T-helper 9 cell (primary cell): ENCODE measurements at places on chromosomes 16 and 17.

DNA sequence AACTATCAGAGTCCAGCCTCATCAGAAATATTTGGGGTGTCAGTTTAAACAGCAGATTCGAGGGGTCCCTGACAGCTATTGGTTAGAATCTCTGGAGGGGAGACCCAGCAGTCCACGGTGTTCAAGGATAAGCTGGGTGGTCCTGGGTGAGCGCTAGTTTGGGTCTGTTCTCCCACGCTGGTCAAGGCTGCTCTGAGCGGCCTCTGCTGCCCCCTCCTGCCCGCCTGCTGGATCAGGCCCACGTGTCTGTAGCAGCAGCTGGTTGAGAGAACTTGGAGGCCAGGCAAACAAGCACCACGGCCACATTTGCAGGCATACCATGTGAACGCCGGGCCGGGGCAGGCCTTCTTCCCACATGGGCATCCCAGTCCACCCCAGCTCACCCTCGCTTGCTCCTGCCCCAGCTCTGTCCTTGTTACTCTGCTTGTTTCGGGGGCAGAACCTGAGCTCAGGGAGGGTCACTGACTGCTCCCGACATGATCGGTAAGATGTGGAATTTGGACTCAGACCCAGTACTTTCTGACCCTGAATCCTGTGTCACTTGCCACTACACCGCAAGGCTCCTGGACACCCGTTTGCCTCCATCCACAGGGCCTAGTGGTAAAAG is 7.4 kb downstream of the FOXF1 start:
- DNase-seq: no peak

DNA sequence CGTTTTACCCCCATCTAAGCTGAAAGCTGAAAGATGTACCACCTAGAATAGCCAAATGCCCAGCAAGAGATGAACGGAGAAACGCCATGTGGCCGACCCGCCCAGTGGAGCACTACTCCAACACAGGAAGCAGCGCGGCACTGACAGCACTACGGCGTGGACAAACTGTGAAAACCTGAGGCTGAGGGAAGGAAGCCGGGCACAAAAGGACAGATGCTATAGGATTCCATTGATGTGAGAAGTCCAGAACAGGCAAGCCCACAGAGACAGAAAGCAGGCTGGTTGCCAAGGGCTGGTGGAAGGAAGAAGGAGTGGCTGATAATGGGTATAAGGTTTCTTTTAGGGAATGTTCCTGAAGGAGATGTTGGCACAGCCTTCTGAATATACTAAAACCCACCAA is 29.4 kb upstream of the SLC38A8 start:
- DNase-seq: no peak

GRCh38 chr16:50616883-50617645 is 64.0 kb downstream of the SNX20 start:
- DNase-seq: no peak

- DNase-seq: no peak
These were observed 473 bp downstream of the FTO start for GRCh38 chr16:53704445-53704813.

DNA sequence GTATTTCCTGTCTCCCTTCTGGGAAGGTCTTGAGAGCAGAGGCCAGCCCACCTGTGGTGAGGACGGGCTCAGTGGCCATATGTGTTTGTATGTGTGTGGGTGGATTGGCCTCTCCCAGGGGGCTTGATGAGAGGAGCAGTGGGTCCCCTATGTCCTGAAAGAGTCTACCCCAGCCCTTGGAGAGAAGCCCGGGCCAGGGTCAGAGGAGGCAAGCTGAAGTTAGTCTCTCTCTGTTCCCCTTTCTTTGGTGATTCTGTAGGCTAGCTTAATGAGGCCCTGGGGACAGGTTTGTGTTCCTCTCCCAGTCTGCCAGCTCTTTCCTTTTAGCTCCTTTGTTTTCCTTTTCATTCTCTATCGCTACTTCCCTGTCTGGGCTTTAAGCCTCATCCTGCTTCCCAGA is 23.8 kb upstream of the NFATC3 start:
- no peak for DNase-seq

DNA sequence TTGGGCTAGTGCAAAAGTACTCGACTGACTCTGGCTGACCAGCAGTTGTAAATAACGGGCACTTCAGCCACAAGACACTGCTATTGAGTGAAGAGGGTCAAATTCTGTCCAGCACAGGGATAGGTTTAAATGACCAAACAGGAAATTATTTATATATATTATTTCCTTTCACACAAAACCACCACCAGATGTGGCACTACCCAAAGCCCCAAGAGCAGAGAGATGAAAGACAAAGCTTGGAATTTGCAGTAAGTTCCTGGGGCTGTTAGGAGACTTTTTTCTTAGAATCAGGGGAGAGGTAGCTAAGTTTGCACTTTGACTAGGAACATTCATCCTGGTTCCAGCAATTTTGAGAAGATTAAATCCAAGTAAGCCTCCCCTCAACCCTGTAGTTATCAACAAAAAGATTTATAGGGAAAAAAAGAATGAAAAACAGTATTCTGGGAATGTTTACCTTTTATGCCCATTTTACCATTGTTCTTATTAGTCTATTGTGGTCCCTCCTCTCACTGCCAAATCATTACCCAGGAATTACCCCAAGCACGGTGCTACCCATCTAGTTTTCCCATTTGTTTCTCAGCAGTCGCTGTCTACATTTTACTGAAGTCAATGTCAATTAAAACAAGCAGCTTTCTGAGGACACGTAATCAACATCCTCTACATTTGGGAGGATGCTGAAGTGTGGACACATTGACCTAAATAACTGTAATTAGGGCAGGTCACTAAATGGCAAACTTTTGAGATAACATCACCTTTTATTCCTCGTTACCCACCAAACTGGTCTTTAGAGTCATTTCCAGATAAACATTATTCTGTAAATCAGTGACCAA is 43.5 kb downstream of the GRB7 start:
- no peak for DNase-seq

GRCh38 chr17:57048096-57048495 is 37.0 kb upstream of the AKAP1 start:
- DNase-seq: no peak

DNA sequence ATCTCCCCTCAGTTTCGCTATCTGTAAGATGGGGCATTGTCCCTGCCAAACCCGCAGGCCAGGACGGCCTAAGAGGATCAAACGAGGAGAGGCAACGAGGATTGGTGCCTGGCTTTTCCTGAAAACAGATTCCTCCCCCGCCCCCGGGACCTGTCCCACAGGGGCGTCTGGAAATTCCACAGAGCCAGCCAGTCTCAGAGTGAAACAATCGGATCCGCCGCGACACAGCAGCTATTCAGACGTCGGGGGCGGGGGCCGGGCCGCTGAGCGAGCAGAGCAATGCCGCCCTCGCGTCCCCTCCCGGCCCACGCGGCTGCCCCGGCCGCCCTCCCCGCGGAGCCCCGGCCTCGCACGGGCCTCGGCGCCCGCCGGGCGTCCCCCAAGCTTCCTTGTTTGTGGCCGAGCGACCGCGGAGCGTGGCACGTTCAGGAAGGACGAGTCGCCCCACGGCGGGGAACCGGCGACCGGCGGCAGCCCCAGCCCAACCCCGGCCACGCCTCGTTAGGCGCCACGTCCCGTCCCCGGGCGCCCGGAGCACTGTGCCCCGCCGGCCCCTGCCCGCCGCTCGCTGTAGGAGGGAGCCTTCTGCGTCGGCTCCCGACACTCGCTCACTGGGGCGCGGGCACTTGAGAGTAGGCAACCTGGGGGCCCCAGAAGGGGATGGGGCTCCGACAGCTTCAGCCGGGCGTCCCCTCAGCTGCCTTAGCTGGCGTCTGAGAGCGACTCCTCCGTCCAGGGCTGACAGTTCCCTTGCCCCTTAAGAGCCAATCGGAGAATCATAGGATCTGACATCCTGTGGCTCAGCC is 29.6 kb upstream of the PHOSPHO1 start:
- DNase-seq: peak; percentile 34

DNA sequence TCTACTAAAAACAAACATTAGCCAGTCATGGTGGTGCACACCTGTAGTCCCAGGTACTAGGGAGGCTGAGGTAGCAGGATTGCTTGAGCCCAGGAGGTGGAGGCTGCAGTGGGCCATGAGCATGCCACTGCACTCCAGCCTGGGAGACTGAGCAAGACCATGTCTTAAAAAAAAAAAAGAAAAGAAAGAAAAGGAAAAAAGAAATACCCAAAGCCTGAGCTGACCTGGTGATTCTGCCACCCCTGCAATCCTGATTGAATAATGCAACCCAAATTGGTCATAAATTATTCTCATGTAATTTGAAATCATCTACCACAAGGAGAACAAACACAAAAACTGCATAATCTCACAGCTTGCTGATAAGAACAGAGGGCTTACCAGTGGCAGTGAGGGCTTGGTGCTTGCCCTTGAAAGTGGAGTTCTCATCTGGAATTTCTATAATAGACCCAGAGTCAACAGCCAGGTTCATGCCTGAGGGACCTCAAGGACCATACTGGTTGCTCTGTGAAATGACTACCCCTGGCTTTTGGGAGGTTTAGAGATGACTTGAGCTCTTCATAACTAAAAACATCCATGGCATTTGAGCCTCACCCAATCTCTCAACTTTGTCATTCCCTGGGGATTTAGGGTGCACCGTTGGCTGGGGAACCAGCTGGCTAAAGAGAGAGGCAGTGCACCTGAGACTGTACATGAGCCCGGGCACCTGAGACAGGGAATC is 35.4 kb upstream of the TMC5 start:
- no peak for DNase-seq

- no peak for DNase-seq
These were observed 4.6 kb upstream of the ZFHX3 start for GRCh38 chr16:73052576-73052975.
